NCI-H510A treated with DMSO at 0.1 percent for 48 hours (cell line): ENCODE measurements at places on chromosomes 3 and 15.

- DNase-seq, result no peak
Measured at GRCh38 chr15:35911052-35911777, 365.2 kb upstream of the DPH6 start.

DNA sequence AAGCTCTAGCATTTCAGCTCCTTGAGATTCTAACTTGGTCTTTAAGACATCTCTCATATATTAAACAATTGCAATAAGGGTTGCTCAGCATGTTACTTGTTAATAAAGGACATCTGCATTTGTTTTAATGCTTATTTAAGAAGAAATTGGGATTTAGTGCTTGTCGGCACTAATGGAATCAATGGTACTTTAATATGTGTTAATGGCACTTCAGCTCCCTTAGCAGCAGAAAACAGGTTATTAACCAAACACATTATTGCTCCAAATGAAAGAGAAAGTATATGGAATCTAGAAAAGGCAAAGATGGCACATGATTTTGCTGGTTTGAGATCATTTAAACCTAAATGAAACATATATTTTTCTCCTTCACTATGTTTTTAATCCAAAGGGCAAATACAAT, 137.3 kb upstream of the GOLIM4 start:
- DNase-seq, result no peak

DNA sequence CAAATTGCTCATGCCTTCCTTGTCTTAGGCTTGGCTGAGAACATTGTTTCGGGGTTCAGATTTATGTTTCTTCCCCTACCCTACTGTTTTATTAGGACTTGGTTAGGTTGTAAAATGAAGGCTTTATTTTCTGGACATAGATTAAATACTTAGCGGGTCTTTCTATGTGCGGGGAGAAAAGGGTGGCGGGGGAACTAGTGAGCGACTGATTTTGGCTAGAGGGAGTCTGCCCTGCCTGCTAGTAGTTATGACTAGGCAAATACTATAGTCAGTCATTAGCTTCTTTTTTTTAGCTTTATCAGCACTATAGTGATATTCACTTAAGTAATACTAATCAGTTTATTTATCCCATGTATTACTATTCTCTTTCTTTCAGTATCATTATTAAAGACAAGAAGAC, 3.6 kb downstream of the CADM2 start:
- DNase-seq, result no peak

- DNase-seq, result no peak
Measured at GRCh38 chr15:68663526-68663925, 84.7 kb downstream of the CORO2B start.

GRCh38 chr3:194091141-194091540, 44.8 kb upstream of the HES1 start:
- no peak for DNase-seq

- DNase-seq, result no peak
Measured at GRCh38 chr15:101437209-101437608, 52.3 kb downstream of the PCSK6 start.

DNA sequence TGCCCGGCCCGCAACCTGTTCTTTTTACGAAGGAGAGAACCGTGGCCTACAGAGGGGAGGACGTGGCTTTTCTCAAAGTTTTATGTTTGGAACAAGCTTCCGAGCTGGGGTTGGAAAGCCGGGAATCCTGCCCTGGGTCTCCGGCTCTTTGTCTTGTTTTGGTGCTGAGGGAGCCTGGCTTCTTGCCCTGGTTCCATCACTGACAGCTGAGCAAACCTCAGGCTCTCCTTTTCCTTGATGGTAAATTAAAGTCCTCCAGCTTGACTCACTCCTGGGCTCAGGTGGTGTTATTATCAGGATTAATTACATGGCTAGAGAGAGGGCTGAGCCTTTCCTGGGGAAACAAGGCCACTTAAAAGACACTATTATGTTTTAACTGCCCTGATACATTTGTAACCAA, 289.5 kb upstream of the RGMA start:
- no peak for DNase-seq

DNA sequence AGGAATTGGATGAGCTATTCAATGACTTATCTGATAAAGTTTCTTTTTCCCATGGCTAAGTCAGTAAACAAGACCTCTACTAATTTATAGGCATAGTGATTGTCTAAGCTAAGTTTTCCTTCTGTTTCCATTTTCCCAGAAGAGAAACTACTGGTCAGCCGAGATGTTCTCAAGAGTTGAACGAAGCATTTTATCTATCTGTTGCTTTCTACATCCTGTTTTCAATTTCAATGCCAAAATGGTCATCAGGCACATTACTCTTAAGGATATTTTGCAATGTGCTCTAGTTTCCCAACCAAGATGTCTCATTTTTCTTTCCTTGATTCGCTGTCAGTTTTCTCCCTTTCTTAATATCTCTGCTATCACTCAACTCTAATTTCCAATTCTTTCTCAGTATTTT, 228.7 kb downstream of the MBNL1 start:
- DNase-seq, result no peak

- DNase-seq, result no peak
Measured at GRCh38 chr15:47422881-47423665, 294.2 kb upstream of the SEMA6D start.

- no peak for DNase-seq
Measured at GRCh38 chr3:126376444-126376843, 18.3 kb upstream of the CFAP100 start.

DNA sequence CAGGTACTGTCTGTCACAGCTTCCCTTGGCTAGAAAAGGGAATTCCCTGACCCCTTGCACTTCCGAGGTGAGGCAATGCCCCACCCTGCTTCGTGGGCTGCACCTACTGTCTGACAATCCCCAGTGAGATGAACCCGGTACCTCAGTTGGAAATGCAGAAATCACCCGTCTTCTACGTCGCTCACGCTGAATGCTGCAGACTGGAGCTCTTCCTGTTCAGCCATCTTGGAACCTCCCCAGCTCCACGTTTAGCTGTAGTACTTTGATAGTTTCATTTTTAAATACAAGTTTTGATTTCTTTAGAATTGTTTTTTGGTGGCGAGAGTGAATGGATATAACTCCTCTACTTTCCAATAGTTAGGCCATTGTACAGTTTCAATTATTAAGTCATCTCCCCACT, 17.8 kb upstream of the HDGFL3 start:
- no peak for DNase-seq

DNA sequence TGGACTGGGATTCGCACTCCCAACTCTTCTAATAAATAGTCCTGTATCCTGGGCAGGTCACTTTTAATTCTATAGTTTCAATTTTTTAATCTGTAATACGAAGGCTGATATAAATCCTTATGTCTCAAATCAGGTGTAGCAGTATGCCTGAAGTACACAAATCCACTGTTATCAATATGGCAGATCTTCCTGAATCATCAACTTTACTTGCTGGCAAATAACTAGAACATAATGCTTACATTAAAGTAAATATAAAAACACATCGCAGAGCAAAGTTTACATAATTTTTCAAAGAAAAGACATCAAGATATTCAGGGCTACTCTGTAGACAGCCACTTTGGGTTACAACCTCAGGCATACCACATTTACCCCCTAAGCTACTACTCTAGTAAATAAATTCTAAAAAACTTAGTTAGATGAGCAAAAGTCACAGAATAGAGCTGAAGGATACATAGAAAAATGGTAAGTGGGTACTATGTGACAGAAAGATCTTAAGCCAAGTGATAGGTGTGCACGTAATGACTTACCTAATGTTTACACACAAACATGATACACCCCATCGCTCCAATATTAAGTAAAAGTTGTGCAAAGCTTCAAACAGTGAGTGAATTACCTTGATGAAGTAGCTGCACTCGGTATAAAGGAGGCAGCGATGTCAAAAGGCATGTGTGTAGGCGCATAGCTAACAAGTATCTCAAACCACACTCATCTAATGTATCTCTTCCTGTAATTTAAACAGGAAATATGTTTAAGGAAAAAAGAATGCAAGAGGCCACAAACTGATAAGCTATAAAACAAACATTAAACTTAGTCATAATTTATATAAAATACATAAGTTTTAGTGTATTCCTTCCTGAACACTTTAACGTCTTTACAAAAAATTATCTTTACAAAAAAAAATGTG, 127.9 kb downstream of the DMXL2 start:
- no peak for DNase-seq

- DNase-seq, result peak; percentile 82
Measured at GRCh38 chr3:129606636-129607390, at the start of gene PLXND1. Gene PLXND1 (minus strand): TSS chr3:129606676. CDS start chr3:129606639, 37 bp downstream.

DNA sequence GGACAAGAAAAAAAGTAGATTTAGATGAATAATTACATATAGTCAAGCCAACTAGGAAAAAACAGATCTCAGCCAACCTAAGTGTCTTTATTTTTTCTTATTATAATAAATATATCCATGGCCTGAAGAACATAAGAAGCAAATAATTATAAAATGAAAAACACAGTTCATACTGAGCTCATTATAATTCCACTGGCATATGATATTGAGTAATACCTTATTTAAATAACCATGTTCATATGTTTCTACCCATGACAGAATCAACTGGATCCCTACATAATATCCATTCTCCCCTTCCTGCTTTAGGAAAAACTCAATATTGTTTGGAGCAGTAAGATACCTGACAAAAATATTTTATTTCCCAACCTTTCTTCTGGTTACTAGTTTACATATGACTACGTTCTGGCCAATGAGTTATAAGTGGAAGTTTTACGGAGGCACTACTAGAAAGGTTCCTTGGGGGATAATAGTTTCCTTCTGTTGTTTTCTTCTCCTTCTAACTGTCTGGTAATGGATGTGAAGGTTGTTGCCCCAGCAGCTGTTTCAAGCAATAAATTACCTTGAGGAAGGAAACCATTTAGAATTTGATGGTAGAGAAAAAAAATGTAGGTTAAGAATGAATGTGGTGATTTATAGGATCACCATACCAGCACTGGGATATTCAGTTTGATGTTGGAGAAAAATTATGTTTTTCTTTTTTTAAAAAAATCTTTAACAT, 184.1 kb upstream of the MBNL1 start:
- no peak for DNase-seq

DNA sequence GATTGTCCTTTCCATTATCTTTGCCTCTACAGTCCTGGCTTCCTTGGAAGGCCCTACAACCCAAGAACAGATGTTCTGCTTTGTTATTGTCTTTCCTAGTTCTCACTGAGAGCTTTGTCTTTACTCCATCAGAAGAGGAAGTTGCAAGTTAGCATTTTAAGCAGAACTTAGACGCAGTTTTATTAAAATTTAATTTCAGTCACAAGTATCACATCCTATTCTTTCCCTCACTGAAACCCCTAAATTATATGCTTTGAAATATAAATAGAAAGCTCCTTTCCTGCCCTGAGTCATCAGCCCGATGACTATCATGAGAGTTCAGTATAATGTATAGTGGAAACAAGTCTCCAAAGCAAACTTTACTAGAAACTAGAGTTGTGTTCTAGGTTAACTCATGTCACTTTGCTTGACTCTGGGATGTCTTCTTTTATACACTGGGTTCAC, 291.2 kb upstream of the RBMS3 start:
- no peak for DNase-seq

- DNase-seq, result no peak
Measured at GRCh38 chr15:90539789-90540188, 10.1 kb downstream of the CRTC3 start.

- no peak for DNase-seq
Measured at GRCh38 chr15:78207110-78207458, 27.3 kb downstream of the ACSBG1 start.

GRCh38 chr3:136122006-136122405, 74.1 kb downstream of the MSL2 start:
- DNase-seq, result no peak

DNA sequence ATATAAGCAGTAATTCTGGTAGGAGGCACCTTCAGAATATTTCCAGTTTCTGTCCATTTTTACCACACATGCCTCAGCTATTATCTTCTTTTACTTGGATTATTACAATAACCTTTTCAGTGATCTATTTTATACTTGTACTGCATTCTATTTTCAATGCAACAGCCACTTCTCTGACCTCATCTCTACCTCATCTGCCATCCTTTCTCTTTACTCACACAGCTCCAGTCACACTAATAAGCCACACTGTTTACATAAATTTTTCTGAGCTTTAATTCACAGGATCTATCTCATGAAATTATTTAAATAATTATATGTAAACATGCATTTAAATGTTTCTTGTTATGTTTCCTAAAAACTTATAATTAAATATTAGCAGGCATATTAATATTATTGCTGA, 47.3 kb upstream of the BCHE start:
- no peak for DNase-seq

DNA sequence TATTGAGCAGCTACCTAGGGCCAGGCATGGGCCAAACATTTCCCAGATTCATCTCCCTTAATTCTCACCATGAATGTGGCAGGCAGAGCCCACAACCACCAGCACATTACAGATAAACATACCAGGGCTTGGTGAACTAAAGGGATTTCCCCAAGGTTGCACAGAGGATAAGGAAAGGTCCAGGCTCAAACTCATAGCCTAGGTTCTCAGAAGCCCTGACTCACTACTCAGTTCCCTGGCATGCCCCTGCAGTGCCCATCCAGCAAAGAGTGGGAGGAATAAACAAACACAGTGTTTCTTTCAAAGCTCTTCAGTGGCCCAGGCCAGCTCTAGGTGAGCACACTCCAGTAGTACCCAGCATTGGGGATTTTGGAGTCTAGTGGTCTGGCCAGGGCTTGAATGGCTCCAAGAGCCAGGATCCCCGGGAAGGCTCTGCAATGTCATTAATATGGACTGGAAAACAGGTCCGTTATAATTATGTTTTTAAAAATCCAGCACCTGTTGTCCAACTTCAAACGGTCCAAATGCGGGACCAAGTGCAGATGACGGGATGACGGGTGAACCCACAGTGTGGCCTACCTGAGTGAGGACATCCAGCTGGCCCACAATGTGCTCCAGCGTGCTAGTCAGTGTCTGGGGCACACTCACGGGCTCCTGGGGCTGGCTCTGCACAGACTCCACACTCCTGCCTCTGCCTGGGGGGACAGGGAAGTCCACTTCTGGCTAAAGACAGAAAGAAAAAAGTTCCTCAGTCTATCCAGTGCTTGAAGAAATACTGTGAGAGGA, 39.8 kb upstream of the DUSP7 start:
- DNase-seq, result no peak

GRCh38 chr3:22971497-22971896, 231.6 kb upstream of the UBE2E2 start:
- DNase-seq, result no peak

GRCh38 chr15:57455929-57456328, 79.6 kb downstream of the CGNL1 start:
- DNase-seq, result no peak

- peak; percentile 21 for DNase-seq
Measured at GRCh38 chr3:184016811-184017671, 643 bp downstream of the ABCC5 start.

DNA sequence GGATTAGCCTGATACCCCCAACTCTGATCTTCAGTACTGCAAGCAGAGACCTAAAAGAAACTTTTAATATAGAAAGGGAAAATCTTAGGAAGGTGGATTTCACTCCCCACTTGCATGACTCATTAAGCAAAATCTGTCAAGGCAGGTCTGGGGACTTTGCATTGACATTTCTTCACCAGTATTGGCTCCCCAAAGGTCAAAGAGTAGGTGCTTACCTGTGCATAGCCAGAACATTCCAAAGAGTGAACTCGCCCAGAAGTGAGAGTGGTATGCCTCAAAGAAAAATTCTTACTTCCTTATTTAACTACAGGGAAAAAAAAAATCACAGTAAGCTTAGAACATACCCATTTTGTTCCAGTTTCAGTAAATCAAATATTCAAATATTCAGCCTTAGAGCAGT, 140.9 kb upstream of the TP63 start:
- no peak for DNase-seq

GRCh38 chr3:13888576-13888975, 8.7 kb upstream of the WNT7A start:
- DNase-seq, result no peak

GRCh38 chr15:46127361-46127874, 492.6 kb downstream of the SQOR start:
- DNase-seq, result no peak

GRCh38 chr3:81699536-81700320, 61.7 kb downstream of the GBE1 start:
- no peak for DNase-seq
